NCI-H2081 treated with DMSO at 0.1 percent for 48 hours (cell line): ENCODE measurements at places on chromosomes 2 and 18.

- no peak for DNase-seq
Measured at GRCh38 chr2:236865052-236865451, 220.6 kb upstream of the COPS8 start.

DNA sequence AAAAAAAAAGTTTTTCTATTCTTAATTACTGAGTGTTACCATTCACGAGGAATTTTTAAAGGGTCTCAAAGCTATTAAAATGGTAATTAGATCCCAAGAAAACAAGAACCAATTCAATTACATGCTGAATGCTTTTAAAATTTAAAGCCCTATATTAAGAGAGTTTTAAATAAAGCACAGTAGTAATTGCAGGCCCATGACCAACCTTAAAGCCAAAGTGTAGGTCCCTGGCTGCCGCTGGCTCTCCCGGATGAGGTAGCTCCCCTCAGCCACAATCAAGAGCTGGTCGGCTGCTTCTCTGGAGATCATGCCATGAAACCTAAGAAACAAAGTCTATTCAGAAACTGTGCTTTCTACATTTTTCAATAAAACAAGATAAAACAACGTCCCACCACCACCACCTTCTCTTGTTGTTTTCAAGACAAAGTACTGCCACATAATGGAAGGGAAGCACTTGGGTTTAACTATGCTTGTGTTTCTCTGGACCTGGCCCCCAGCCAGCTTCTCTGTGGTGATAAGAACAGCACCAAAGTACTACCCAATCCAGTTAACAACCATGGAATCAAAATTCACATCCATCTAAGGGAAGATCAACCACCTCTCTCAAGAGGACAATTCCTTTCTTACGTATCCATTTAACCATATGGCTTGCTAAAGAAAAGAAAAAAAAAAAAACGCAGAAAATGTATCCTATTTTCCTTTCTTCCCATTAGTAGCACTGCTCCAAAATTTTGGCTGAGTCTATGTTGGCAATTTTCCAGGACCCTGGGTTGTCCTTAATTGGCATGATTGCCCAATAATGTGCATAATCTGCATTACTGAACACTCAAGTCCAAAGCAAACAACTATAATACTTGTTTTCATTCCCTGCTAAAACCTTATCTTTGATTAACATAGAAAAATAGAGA is 90.1 kb downstream of the CHN1 start:
- DNase-seq = no peak

DNA sequence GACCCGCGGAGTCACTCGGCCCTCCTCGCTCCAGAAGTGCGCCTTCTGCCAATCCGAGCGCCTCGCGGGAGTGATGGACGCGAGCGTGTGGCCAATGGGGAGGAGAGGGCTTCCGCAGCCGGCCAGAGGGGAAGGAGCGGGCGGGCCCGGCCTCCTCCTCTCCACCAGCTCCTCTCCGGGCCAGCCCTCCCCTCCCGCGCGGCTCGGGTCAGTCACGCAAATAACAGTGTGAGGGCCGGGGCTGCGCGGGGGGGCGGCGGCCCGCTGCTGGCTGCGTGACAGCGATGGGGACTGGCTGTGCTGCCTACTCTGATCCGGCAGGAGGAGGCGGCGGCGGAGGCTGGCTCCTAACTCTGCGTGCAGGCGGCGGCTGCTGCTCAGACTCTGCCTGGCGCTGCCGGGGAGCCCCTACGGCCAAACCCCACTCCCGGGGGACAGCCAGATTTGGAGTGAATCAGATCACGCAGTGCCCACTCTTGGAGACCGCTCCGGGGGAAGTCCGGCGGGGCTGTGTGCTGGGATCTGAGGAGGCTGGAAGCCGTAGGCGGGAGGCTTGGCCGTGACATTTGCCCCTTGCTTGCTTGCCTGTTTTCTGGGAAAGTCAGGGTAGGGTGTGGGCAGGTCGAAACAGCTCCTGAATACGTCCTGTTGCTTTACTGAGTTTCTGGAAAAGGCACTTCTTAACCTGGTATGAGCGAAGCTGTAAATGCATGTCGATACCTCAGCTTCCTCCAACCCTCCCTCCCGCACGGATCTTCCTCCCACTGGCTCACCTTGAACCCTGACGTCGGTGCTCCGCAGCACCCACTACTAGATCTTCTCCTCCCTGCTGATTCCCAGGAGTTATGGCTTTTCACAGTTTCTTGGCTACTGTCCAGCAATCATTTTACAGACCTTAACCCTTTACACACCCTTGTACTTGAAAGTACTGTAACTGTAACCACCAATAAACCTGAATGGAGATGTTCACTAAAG is 97.9 kb upstream of the SERTAD2 start:
- DNase-seq = no peak

GRCh38 chr2:188278388-188279092 is 13.1 kb upstream of the GULP1 start:
- DNase-seq = no peak

DNA sequence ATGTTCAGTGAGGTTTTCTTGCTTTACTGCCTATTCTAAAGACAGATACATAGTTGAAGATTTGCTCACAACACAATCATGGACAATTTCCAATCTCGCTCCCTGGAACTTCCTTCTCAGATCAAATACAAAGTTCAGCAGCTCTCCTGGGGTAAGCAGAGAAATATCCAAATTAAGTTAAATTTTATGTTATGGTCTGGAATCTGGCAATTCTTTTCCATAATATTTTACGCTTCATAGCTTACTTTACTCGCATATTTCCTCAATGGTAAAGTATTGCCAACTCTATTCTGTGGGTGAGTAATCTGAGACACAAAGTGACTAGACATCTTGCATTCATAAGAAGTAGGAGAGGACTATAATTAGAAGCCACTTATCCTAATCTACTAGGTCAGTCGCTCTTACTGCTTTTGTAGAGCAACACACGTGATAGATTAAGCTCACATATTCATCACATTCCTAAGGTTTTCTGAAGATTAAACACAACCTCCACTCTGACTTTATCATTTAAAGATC is 529.4 kb downstream of the CCDC85A start:
- DNase-seq = no peak

- DNase-seq = no peak
Measured at GRCh38 chr18:28175150-28175929, 1.6 kb downstream of the CDH2 start.

DNA sequence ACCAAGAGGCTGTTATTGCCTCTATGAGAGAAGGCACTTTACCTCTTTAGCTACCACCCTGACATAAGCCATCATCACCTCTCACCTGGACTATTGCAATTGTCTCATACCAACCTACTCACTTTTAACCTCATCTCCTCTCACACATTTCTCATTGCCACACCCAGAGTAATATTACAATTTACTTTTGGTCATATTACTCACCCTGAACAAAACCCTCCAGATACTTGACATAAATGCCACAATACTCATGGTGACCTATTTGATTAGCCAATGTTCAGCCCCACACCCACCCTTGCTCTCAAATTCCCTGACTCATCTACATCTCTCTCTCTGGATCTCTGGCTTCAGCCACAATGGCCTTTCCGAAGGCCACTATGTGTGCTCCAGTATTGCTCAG is 90.9 kb upstream of the CDH7 start:
- DNase-seq = no peak

DNA sequence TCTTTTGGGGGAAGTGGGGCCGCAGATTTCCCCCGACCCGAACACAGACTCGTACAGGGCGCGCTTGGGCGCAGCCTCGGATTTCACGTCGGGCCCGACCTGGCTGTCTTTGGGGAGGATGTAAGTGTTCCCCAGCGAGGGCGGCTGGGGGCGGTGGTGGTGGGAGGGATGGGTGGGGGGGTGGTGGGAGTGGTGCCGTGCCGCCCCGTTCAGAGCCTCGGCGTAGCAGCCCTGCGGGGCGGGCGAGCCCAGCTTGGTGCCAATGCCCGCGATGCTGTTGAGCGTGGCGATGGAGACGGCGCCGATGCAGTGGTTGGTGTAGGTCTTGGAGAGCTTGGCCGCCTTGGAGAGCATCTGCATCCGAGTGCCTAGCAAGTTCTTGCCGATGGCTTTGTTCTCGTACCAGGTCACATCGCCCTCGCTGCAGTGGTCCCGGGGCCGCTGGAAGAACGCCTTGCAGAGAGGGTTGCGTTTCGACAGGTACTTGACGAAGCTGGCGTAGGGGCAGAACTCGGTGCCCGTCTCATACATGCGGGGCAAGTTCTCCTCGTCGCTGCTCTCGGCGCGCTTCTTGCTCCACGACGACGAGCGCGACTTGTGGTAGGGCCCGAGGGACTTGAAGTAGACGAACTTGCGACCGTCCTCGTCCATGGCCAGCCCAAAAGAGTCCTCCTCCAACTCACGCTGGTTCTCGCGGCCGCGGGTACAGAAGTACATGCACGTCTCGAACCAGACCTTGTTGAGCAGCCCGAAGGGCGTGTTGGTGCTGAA is 1.3 kb downstream of the KCTD1 start:
- DNase-seq = no peak

DNA sequence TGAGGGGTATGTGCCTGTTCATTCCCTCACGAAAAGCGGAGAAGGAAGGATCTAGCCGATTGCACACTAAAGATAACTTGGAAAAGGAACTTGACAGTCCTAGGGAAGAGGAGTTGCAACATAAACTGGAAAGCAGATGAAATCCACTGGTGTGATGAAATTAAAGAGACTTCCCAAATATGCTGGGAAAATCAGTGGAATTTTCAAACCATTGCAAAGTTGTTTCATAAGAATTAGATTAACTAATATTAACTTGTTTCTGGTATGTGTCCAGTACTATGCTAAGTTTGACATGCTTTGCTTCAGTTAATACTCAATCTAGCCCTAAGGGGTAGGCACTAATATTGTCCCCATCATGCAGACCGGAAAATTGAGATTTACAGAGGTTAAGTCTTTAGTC is 222.7 kb downstream of the IKZF2 start:
- DNase-seq = no peak

GRCh38 chr2:190855245-190855644 is 25.4 kb upstream of the GLS start:
- no peak for DNase-seq

GRCh38 chr2:195842932-195843331 is 185.9 kb downstream of the SLC39A10 start:
- no peak for DNase-seq

- DNase-seq = no peak
Measured at GRCh38 chr2:207153266-207153975, 12.3 kb downstream of the KLF7 start.

DNA sequence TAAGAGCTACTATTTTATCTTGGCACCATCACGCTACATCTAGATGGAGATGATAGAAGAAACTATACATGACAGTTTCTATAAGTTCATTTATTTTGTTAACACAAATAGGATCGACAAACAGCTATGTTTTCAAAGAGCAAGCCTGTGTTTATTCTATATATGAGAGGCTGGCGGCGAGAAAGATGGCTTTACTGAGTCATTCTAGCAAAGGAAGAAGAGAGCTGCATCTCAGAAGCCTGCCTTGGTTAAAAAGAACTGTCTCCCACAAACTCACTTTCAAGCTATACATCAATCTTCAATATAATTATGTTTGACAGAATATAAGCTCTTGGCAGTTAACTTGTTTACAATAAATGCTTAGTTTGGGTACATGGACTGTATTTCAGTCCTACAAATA is 13.0 kb downstream of the SATB2 start:
- DNase-seq = no peak

DNA sequence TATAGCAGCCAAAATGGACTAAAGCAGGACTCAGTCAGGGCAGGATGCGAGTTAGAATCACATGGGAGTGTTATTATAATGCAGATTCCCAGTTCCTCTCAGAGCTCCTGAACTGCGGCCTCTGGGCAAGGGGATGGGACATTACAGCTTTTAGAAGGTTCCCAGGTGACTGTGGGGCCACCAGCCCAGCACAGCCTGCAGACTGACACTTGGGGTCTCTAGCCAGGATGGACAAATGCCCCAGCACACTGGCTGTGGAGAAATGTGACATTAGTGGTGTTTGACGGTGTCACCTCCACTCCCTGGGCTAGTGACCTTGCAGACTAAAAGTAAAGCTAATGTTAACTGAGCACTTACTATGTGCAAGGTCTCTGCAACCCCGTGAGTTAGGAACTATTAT is 238.0 kb upstream of the HS6ST1 start:
- no peak for DNase-seq

DNA sequence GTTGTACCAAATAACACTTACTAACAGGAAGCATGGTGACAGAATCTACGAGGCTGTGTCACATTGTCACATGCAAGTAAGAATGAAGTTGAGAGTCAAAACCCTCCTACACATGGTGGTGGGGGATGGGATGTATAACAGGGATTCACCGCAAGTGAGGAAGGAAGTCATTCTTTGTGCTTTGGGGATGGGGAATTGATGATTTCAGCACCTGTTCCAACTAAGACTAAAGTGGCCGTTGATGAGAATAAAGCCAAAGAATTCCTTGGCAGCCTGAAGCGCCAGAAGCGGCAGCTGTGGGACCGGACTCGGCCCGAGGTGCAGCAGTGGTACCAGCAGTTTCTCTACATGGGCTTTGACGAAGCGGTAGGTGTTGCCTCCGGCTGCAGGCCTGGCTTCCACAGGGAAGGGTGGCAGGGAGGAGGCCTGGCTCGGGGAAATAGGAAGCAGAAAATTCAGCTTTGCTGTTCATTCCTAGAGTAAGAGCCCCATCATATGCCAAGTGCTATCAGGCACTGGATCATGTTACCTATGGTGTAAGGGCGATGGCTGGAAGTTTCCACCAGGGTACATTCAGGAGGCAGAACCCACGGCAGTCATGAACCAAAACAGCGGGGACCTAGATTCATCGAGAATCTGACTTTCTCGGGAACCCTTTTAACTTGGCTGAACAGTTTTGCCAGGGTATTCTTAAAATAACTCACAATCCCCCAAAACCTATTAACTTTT is 120.3 kb downstream of the UXS1 start:
- no peak for DNase-seq

DNA sequence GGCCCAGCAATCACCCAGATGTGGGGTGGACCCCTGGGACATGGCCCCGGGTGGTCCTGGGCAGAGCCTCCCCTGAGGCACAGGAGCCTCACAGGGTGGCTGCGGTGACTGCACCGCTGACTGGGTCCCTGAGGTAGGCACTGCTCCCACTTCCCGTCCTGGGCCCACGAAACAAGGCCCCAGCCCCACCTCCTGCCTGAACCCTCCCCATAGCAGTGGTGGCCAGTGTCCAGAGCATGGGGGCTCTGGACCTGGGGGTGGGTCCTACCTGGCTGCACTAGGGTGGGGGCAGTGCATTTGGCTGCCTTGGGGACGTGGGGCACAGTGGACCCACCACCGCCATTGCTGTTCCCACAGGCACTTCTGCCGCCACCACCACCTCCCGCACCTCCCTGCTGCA is 39.4 kb downstream of the TDRD15 start:
- DNase-seq = no peak
